ENCODE measurements at places on chromosomes 2 and 18. TPM values are rescaled to one million over a fixed set of nuclear protein-coding genes. Genes with fewer than 3 reads are reported as not detected.

GRCh38 chr2:176133389-176133788, 3.9 kb downstream of the HOXD8 start:
- DNase-seq = no peak

Gene CXCR1
- total RNA-seq = not detected

DNA sequence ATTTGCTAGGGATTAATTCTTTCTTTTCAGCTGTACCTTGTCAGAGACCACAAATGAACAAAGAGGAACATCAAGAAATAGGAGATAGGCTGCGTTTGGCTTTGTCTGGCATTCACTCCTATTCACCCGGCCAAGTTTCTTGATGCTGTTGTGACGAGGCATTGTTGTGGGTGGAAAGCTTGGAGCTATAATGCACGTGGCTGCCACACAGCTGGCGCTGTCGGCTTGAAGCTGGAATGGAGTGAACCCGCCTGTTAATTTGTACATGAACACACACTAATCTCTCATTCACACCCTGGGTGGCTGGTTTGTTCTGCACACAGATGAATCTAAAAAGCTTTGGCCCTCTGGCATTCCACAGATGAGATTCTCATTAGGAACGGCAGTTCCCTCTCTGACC, 274.9 kb upstream of the GYPC start:
- no peak for DNase-seq

DNA sequence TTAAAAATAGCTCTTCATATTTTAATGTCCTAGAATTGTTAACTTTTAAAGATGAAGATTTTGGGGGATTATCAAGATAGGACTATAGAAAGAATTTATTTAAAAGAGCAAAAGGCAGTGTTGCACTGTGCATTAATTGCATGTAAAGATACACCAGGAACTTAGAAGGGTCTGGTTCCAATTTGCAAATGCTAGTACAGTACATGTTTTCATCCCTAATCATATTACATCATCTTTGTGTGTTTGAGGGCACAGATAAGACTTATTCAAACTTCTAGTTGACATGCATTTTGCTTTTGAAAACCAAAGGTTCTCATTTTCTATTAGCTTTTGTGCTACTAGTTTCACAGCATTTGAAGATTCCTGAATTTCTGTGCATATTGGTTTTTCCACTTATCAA, 231.7 kb upstream of the LYPD1 start:
- no peak for DNase-seq

Gene ERMN
- total RNA-seq = 0.80 TPM

GRCh38 chr18:21663578-21663977, 41.0 kb downstream of the ABHD3 start:
- peak; percentile 10 for DNase-seq

DNA sequence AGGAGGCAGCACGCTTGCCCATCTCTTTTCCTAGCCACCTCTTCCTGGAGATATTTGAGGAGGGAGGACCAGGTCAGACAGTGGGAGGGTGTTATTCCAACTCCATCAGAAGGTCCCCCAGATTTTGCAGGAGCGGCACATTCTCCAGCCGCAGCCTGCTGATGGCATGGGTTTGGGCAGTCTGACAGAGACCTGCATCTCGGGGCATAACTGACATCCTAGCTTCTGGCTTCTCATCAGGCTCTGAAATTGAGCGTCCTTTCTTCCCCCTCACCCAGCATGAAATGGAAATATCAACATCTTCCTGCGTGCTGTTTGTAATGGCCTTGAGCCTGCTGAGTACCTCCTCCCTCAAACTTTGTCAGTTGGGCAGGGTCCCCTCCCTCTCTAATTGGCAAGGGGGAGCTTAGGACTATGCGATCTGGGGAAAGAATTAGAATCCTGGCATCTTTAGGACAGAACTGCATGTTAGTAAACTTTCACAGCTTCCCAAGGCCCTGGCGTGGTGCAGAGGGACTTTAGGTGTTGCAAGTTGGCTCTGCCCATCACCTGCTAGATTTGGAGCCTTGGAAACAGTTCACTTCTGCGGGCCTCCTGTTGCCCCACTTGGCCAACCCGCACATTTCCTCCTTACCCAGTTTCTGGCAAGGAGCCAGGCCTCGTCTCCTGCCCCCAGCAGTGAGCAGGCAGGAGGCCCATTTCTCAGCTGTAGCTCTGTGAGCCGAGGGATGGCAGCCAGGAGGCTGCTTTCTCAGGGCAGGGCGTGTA, 2.2 kb downstream of the ITM2C start:
- no peak for DNase-seq

Gene HOXD3
- total RNA-seq = 0.12 TPM

- no peak for DNase-seq
These were observed 210.5 kb downstream of the BCL2 start for GRCh38 chr18:63109022-63109421.

Gene CYTIP
- not detected for total RNA-seq

Gene IGFBP5
- 132 TPM for total RNA-seq
